Right cardiac atrium (tissue), 5 donors: ENCODE measurements at places on chromosomes 5 and 9. TPM values are rescaled to one million over a fixed set of nuclear protein-coding genes. Genes with fewer than 3 reads are reported as not detected.

The PDLIM7 gene
- 35.0 TPM for total RNA-seq

The ARAP3 gene
- total RNA-seq, result 13.6 TPM

The IL9 gene
- total RNA-seq, result not detected

DNA sequence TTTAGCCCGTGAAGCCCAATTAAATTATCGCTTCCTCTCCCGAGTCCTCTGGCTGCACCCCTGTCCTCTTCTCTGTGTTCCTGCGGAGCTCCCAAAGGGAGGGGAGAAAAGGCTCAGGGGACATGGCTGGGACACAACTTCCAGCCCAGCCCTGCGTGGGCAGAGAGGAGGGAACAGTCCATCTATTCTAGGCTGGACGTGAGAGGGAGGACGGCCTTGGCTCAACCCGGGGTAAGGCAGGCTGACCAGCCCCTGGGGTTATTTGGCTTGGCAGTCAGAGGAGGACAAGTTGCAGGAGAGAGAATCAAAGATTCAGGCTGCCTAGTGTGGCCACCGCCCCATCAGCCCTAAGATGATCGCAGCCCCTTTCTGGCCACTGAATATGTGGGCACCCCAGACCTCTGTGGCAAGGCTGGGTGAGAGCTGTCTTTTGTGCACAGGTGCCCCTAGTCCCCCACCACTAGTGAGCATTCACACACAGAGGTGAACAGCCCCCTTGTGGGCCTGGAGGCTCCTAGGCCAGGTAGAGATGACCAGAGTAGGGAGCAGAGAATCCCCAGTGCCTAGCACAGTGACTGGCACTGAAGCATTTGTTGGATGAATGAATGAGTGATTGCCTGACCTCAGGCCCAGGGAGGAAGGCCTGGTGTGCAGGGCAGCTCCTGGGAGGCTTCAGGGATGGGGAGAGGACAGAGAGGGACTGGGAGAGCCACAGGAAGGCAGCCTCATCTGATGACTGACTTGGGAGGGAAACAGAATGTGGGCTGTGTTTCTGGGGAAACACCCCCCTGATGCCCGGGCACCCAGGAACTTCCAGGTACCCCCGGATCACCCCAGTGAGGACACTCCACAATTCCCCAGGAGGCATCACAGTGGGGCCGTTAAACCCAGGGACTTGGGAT, 133.9 kb downstream of the C9orf50 start:
- DNase-seq, result peak; percentile 95

The MATR3 gene
- 149 TPM for total RNA-seq

- no peak for DNase-seq
Observed at GRCh38 chr5:157965040-157965678, 106.2 kb upstream of the CLINT1 start.

GRCh38 chr5:145904743-145905142, 31.6 kb upstream of the SH3RF2 start:
- DNase-seq, result no peak

DNA sequence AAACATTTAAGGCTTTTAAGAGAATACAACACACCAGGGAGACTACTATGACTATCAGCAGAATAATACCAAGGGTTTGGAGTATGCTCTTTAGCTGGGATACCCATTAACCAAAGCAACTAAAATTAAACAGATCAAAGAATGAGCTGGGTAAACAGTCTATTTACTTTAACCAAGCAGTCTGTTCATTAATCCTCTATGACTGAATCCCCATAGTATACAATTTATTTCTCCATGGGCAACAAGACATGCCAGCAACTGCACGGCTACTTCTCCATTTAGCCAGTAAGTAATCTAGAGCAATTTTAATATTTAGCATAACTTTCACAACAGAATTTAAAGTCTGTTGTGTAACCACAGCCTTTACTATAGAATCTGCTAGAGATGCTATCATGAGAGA, 77.6 kb downstream of the CDO1 start:
- DNase-seq, result no peak

The PHF24 gene
- 0.03 TPM for total RNA-seq

The GRXCR2 gene
- 8.0 TPM for total RNA-seq

GRCh38 chr5:154296525-154297159, 106.1 kb downstream of the GALNT10 start:
- DNase-seq, result no peak

DNA sequence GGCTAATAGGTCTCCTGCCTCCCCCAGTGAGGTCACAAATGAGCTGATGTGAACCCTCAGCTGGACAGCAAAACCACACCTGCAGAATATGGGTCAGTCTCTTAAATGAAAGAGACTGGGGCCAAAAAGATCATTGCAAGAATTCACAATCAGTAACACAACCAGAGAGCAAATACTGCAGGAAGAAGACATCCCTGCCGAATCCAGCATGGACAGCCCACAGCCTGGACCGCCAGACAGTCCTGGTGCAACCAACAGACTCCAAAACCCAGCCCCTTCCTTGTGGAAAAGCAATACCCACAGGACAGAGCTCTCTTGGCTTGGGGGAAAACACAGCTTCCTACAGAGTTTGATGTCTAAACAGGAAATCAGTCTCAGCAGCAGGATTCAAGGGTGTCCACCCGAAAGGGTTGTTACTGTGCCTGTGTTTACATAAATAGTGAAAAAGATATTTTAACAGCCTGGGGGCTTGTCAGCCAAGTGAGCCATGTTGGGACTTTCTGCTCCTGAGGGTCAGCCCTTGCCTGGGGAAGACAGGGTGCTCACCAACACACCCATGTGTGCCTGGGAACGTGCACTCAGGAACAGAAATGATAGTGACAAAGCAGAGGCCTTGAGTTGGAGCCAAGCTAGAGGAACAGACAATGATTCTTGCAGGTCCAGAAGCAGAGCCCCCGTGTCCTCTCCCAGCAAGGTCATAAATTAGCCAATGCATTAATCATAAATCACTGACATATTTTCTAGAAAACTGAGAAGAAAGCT, 106.2 kb downstream of the SEMA5A start:
- no peak for DNase-seq

DNA sequence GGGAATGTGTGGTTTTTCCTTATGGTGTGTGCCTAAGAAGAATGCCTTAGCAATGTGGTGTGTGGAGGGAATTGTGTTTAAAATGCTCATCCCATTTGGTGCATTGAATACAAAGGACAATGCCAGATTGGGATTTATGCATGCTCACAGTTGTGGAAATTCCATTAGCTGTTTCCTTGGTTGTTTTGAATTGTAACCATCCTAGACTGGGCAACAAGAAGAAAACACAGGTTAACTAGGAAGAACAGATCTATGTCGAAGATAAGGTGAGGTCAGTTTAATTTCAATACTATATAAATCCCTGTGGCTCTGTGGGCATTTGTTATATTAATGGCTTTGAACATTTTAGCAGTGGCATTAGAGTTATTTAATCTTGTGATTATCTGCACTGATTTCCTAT, 266.8 kb downstream of the MAT2B start:
- no peak for DNase-seq

DNA sequence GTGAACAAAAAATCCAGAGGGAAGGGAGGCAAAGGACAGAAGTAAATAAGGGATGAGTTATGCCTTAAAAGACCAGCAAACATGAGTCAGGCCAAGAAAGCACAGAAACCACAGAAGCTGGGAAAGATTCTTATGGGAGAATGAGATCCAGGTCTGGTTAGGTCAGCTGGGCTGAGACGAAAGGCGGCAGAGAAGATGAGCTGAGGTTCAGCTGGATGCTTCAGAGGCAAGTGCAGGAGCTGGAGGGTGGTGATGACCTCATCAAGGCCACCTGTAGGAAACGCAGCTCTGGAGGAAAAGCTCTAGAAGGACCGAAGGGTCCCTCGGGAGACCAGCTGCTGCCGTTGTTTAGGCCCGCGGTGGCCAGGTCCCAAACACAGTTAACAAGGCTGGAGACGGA, 152.0 kb downstream of the MYO10 start:
- no peak for DNase-seq

DNA sequence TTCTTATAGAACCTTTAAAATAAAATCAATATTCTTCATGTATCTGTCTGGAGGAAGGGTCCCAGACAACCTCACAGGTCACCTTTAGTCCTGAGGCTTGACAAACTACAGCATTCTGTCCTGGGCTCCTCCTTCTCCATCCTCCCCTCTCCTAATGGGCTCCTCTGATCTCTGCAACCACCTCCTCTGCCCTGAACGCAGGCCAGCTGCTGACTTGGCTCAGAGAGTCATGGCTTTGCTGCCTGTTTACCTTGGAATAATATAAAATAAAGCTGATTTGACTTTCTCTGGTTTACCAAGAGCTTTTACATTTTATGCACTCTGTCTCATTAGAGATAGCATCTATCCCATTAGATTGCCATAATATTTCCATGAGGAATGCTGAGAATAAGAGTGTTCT, 159.4 kb downstream of the SEMA6A start:
- no peak for DNase-seq

DNA sequence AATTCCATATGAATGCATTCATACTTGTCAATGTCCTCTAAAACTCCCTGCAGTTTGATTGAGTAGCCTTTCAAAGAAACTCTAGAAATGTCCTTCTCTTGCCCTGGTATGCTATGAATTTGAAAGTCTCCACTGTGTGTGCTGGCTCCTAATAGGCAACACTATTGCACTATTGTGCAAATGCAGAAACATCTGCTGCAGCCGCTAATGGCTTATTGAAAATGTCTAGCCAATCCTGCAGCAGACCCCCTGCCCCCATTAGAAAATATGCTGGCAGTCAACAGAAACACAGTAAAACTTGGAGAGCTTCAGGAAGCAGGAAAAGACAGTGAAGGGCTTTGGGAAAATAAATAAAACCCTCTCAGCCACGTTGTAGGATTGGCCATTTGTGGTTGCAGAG, 87.3 kb upstream of the GRAMD2B start:
- DNase-seq, result no peak

The IFNA21 gene
- not detected for total RNA-seq

The CNOT8 gene
- 28.9 TPM for total RNA-seq

The SDHA gene
- total RNA-seq, result 428 TPM

- no peak for DNase-seq
Observed at GRCh38 chr9:135077497-135078200, 9.8 kb upstream of the OLFM1 start.

- DNase-seq, result no peak
Observed at GRCh38 chr5:80607832-80608231, 37.8 kb upstream of the ANKRD34B start.
